Anterior cingulate cortex (tissue), 58 donors: ENCODE measurements at places on chromosomes 7 and 10.

DNA sequence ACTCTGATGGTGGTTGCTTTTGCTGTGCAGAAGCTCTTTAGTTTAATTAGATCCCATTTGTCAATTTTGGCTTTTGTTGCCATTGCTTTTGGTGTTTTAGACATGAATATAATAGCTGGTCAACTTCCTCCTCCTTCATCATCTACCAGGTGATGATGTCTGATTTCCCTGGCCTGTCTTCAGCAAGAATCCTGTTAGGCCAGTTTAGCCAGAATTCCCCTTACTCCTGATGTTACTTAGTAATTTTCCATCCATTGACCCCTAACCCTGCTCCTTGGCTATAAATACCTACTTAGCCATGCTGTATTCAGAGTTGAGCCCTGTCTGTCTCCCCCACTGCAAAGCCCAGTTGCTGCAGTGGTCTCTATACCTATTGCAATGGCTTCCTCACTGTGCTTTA is 91.4 kb downstream of the ZNF777 start:
- no peak for DNase-seq

- DNase-seq = no peak
Measured at GRCh38 chr10:112677689-112678088, 230.7 kb downstream of the VTI1A start.

GRCh38 chr10:50385624-50386023 is 134.3 kb upstream of the ASAH2 start:
- DNase-seq = no peak

DNA sequence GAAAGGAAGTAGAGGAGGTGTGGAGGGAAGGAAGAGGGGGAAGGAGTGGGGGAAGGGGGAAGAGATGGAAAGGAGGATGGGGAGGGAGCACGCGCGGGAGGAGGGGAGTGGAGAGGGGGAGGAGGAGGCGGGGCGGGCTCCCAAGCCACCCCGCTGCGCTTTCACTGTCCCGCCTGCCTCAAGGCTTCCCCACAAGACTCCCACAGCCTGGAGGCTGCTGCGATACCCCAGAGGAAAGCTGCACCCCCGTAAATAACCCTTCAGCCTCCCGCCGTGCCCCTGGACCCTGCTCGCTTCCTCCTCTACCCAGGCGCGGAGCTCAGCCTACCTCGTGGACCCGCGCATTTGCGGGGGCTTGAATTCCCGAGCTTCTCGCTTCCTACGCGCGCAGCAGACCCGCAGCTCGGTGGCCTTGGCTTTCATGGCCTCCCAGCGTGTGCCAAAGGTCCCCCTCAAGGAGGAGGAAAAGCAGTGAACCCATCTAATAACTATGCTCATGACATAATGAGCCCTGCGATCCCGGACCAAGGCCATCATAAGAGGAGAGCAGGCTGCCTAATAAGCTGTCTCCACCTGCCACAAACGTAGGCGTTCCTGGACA is at the start of gene C10orf67:
TSS of gene C10orf67 (minus strand) at position 557 of the 601 bp plus-strand sequence. CDS start at position 534, 23 bp downstream.
- peak; percentile 39 for DNase-seq

DNA sequence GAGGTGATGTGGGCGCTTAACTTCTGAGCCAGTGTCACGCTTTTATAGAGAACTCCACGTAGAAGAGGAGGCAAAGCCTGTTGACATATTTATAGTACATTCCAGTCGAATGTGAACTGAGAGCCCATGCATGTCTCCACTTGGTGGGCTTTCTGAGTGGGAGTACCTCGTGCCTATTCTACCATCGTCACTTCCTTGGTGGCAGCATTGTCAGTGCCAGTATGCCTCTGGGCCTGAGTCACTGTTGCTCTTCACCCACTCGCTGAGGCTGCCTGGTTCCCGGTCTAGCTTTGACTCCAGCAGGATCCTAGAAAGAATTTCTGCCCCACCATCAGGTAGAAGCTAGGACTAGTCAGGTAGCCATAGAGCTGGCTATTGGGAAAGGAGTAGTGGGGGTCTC is 30.0 kb upstream of the CDH23 start:
- no peak for DNase-seq

- DNase-seq = no peak
Measured at GRCh38 chr7:90791596-90791995, 195.5 kb downstream of the CDK14 start.

DNA sequence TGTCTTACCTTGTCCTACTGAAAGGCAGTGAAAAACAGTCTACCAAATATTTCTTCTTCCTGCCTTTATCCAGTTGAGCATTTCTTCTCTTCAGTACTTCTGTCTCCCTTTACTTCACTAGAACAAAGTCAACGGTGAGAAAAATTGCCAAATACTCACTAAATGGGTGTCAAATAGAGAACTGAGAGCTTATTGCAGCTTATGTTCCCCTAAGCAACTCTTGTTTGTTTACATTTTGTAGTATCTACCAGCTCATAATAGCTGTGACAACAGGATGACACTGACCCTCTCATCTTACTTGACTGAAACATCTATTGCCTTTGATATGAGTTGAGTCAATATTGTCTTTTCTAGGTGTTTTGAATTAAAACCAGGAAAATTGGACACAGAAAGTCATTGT is 327.9 kb upstream of the SORCS1 start:
- no peak for DNase-seq

GRCh38 chr10:17683541-17683940 is 39.6 kb downstream of the STAM start:
- DNase-seq = no peak

DNA sequence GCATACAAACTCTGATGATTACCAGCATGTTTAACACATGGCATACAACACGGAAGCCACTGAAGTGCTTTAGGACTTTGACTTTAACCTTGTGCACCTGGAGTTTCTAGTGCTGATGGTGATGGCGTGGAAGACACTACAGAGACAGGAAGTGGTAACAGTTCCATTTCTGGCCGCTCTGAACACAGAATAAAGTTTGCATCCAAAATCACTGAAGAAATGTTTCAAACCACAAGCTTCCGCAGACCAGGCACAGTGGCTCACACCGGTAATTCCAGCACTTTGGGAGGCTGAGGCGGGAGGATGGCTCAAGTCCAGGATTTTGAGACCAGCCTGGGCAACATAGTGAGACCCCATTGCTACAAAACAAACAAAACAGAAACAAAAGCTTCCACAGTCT is 40.3 kb upstream of the TNPO3 start:
- no peak for DNase-seq

- no peak for DNase-seq
Measured at GRCh38 chr7:101940830-101941229, 123.4 kb downstream of the CUX1 start.

- no peak for DNase-seq
Measured at GRCh38 chr10:14384116-14384730, 53.5 kb upstream of the FRMD4A start.

GRCh38 chr7:45220846-45221618 is 63.4 kb downstream of the RAMP3 start:
- no peak for DNase-seq

GRCh38 chr7:138245682-138246081 is 169.4 kb downstream of the AKR1D1 start:
- DNase-seq = no peak

DNA sequence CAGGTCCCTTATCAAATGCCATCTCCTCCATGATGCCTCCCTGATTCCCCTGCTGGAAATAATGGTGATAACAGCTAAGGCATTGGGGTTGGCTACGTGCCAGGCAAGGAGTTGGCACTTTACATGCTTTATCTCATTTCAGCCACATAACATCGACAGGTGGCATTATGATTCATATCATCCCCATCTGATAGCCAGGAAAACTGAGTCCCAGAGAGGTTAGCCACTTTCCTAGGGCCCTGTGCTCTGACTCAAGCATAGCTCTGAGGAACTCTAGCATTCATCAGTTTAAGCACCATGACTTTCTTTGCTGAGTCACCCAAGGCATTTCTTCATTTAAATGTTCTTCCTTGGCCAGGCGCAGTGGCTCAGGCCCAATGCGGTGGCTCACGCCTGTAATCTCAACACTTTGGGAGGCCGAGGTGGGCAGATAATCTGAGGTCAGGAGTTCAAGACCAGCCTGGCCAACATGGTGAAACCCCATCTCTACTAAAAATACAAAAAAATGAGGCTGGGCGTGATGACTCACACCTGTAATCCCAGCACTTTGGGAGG is 6.6 kb downstream of the LEP start:
- DNase-seq = no peak

- no peak for DNase-seq
Measured at GRCh38 chr10:11610826-11611247, 613 bp downstream of the USP6NL start.

DNA sequence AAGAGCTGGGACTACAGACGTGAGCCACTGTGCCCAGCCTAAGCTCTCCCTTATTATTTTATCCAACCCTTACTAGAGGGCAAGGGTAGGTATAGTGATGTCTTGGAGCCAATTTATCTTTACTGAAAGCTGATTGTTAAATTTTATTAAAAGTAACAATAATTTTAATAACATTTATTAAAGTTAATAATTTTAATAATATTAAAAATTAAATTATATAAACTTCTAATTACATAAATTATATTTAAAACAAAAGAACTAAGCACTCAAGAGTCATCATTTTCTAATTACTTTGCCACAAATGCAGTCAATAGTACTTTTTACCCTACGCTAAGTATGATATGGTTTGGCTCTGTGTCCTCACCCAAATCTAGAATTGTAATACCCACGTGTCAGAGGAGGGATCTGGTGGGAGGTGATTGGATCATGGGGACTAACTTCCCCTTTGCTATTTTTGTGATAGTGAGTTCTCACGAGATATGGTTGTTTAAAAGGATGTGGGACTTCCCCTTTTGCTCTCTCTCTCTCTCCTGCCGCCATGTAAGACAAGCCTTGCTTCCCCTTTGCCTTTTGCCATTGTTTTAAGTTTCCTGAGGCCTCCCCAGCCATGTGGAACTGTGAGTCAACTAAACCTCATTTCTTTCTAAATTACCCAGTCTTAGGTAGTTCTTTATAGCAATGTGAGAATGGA is 58.4 kb upstream of the ETV1 start:
- DNase-seq = no peak
